A549 (cell line): ENCODE measurements at places on chromosomes 7 and 10. TPM values are rescaled to one million over a fixed set of nuclear protein-coding genes. Genes with fewer than 3 reads are reported as not detected.
A peak's percentile ranks its signal among the peaks of the same experiment; 100 is the strongest.

GRCh38 chr10:106251573-106251972, 912.9 kb downstream of the SORCS1 start:
- no peak for DNase-seq

GRCh38 chr7:70484255-70484654, 647.7 kb upstream of the GALNT17 start:
- no peak for DNase-seq

DNA sequence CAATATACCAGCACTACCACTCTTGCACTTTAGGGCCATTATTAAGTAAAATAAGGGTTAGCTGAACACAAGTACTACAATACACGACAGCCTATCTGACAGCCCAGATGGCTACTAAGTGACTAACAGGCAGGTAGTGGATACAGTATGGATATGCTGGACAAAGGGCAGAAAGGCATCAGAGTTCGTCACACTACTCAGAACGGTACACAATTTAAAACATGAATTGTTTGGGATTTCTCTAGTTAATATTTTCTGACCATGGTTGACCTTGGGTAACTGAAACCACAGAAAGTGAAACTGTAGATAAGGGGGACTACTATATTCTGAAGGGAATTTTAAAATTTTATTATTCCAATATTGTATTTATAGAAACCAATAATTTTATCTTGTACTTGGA, 101.3 kb upstream of the SKAP2 start:
- no peak for DNase-seq

DNA sequence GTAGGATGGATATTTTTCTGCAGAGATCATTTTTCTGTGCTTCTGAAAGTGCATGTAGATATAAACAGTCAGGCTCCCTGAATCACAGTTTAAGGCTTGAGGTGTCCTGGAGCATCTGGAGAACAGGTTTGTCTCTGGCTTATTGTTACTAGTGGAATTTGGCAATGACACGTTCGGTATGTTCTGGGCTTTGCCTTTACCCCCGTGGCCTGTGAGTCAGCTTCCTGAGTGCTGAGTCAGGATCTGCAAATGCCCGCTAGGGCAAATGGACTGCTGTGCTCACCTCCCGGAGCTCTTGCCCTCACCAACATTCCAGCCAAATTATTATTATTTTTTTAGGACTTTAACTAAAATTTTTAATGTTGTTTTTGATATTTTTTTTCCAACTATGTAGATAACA, 192.5 kb upstream of the PRSS1 start:
- DNase-seq: peak; percentile 79

GRCh38 chr7:12066004-12066403, 145.1 kb upstream of the TMEM106B start:
- DNase-seq: peak; percentile 17

- DNase-seq: no peak
Observed at GRCh38 chr7:25255611-25256332, 27.5 kb upstream of the NPVF start.

DNA sequence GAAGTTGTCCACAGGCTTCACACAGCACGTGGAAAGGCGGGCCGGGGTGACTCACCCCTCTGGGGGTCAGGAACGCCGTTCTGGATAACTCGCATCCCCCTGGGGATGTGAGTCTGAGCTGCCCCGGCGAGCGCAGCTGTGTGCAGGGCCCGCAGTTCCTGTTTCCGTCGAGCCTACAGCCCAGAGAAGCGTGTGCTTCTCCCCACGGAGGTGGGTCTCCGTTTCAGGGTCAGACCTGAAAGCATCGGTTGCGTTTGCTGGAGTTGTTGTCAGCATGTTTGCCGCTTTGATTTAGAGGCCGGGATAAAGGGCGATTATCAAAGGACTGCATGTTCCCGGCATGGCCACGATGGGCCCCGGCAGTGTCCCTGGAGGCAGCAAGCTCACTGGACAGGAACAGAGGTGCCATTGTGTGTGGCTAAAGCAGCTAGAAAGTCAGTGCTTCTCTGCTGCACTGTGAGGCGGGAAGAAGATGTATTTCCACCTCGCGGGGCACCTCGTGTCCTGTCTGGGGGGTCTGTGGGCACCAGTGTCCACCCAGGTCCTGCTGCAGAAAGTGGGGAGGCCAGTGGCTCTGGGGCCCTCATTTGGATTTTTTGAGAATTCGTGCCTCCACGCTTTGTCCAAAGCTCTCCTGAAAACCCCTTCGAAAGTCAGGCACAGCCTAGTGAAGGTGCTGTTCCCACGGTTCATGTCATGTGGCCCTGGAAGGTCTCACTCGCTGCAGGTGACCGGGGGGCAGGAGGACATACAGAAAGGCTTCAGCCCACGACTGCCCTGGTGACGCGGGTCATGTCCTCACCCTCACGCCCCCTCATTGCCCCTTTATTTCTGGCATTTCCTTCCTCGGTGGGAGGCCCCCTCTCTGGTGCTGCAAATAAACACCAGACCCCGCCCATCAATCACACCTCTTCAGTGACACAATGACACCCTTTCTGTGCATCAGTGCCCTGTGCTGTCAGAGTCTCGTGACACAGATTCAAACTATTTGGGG, 27.4 kb upstream of the GDI2 start:
- DNase-seq: no peak

DNA sequence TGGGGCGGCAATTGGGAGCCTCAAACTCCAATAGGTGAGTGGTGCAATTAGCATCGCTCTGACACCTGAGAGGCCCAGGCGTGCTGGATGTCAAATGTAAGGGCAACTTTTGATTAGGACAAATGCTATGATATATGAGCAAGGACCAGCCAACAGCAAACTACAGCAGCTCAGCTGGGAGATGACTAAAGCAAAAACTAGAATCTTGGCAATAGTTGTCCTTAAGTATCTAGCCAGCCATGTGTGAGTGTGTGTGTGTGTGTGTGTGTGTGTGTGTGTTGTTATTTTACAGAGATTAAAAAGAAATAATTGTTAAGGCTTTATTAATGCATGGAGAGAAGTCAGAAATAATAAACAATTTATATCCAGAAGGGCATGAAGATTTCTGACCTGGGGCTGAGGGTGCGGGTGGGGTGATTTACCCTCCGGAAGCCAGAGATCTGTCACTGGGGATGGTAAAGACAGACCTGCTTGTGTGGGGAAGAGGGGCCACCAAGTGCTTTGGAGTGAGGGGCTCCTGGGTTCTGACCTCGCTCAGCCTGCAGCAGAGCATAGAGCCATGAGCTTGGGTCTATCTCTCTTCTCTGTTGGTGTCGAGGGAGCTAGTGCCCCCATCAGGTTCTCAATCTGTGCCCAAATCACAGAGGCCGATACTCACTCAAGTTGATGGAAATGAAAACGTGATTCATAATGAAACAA, 77.3 kb downstream of the EMX2 start:
- DNase-seq: no peak

GRCh38 chr10:63591600-63592379, 70.6 kb downstream of the REEP3 start:
- DNase-seq: no peak

DNA sequence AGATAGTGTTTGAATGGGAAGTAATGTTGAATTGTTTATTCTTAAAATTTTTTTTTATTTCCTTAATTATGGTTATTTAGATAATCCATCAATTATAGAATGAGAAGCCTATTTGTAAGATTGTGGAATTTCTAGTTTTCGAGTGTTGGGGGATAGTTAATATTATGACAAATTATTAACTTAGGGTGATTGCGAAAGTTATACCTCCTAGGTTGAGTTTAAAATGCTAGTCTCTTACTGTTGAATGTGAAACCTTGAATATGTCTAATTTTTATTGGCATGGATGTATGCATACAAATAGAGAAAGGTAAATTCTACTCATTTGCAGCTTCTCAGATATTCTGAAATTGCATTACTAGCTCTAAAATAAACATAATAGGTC, 43.2 kb downstream of the BICC1 start:
- no peak for DNase-seq

GRCh38 chr10:28049286-28049685, 50.4 kb upstream of the ODAD2 start:
- DNase-seq: no peak

GRCh38 chr10:50807851-50808776, 68.4 kb downstream of the ASAH2B start:
- DNase-seq: no peak

DNA sequence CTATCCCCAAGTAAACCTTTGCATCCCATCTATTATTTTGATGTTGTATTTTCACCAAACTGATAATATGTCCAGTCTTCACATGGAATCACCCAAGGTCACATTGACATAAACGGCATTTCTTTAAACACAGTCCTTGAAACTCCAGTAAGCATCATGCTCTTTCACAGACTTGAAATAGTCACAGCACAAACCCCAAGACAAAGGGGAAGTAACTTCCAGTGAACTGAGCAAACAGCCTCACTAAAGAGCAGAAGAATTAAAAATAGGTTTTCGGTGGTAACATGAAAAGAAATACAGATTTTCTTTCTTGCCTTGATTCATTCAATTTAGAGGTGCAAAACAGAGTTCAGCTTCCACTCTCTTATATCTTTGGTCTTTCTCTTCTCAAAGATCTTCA, 253.7 kb downstream of the SFMBT2 start:
- DNase-seq: no peak

DNA sequence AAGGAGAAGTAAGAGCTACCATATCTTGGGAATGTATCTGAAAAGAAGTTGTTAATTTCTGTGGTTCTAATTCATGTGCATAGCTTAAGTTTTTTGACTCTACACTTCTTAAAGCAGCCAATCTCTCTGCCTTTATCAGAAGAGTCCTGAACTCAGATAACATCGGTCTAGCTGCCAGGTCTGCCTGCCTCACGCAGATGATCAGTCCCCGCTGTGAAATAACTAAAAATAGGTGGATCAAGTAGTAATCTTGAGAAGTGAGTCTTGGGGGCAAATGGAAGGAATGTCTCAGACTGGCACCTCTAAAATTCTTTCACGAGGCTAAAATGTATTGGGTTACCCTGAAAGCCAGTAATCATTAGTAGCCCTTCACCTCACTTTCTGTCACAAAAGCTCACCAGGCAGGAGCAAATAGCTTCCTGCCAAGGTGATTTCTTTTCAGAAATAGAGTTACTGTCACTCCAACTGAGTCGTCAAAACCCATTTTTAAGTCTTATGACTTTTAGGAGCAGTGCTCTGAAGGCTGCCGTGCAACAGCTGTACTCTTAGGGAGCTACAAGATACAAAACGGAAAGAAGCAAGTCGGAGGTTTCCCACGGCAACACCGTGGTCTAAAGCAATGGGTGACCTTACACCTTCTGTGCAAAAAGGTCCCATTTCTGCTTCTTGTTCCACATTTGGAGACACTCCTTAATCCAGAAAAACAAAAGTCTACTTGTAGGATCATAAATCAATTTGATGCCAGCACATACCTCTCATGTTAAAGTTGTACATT, 85.2 kb downstream of the ABCB5 start:
- DNase-seq: no peak

DNA sequence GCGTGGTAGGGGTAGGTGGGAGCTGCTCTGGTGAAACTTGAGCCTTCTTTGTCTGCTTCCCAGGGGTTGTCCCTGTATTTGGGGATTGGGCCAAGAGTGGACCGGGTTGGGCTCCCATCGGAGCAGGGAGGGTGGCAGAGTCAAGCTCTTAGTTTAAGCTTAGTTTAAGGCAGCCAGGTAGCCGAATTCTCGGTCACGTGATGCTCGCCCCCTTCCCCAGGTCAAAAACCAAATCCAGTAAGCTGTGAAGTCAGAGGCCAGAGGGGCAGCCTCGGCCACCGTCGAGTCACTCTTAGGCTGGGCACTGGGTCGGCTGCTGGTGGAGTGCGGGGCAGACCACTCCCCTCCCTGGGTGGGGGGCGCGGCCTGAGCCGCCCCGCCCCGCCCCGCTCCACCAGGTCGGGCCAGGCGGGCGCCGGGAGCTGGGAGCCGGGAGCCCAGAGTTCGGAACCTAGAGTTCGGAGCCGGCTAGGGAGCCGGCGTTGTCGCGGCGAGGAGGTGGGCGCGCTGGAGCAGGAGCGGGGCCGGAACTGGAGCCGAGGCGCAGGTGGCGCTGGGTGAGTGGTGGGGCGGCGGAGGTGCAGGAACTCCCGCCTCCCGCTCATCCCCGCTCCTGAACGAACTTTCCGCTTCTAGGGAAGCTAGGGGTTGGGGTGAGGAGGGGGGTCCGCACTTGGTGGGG, 2.8 kb upstream of the LZTS2 start:
- DNase-seq: peak; percentile 40

DNA sequence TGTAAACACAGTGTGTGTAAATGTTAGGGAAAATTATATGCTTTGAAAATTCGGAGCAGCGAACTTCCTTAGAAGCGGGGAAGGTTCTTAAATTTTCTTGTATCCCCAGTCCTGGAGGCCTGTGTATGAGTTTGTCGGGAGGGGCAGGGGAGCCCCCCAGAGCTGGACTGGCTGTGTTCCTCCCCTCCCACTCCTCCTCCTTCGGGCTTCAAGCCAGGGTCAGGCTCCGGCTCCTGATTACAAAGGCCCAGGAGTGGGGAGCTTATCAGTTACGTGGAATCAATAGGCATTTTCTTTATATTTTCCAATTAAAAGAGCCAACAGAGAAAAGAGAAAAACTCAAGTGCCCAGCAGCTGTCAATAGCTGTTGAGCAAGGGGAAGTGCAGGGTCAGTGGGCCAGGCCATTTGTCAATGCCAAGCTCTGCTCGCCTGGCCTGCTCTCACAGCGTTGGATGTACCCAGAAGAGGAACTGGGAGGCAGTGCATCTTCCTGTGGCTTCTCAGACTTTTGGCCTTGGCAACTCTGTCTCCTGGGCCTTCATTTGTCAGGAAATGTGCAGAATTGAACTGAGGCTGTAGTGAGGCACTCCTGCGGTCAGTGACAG, 156.9 kb upstream of the PCBD1 start:
- no peak for DNase-seq

GRCh38 chr10:16886031-16886430, 68.8 kb upstream of the RSU1 start:
- no peak for DNase-seq

GRCh38 chr10:42963312-42963711, 113.6 kb upstream of the RET start:
- no peak for DNase-seq

GRCh38 chr10:22740180-22740579, 25.8 kb upstream of the PIP4K2A start:
- DNase-seq: no peak

DNA sequence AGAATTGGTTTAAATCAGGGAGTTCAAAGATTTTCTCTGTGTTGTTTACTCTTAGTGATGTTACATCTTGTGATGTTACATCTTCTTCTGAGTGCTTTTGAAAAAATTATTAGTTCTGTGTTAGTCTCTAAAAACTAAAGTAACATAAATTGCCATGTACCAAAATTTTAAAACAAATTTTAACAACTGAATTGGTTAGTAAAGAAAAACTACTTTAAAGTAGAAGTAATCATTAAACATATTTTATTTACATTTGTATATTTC, 5.2 kb upstream of the IGF2BP3 start:
- no peak for DNase-seq

GRCh38 chr10:69901022-69901421, 99.3 kb downstream of the COL13A1 start:
- no peak for DNase-seq

The ACTR3C gene
- 0.43 to 0.58 TPM (median 0.54 TPM) in 3 replicates for polyA plus RNA-seq

The BTBD16 gene
- 0.32 to 0.69 TPM (median 0.35 TPM) in 3 replicates for polyA plus RNA-seq

The CYREN gene
- 59.3 to 61.1 TPM (median 59.5 TPM) in 3 replicates for polyA plus RNA-seq

The NUTM2B gene
- polyA plus RNA-seq: 0.21 to 0.46 TPM (median 0.25 TPM) in 3 replicates

The LRRC17 gene
- polyA plus RNA-seq: 0.05 to 0.17 TPM in 2 of 3 replicates, not detected in the other

The CAV1 gene
- polyA plus RNA-seq: 493 to 547 TPM (median 530 TPM) in 3 replicates

The CFAP70 gene
- polyA plus RNA-seq: 0.28 to 0.34 TPM (median 0.32 TPM) in 3 replicates

The ADGRA1 gene
- 0.03 TPM in 1 of 3 replicates, not detected in the others for polyA plus RNA-seq

The LAMB4 gene
- 0.19 to 0.45 TPM (median 0.38 TPM) in 3 replicates for polyA plus RNA-seq

The EGR2 gene
- polyA plus RNA-seq: 0.13 TPM in 1 of 3 replicates, not detected in the others

The ASB10 gene
- not detected in 3 replicates for polyA plus RNA-seq

The EIF3B gene
- 206 to 230 TPM (median 207 TPM) in 3 replicates for polyA plus RNA-seq

The NRG3 gene
- polyA plus RNA-seq: not detected in 3 replicates

The SCIN gene
- 0.05 to 0.12 TPM (median 0.05 TPM) in 3 replicates for polyA plus RNA-seq

The RBM33 gene
- polyA plus RNA-seq: 21.7 to 22.1 TPM (median 21.7 TPM) in 3 replicates

The CDHR3 gene
- 4.5 to 5.1 TPM (median 4.5 TPM) in 3 replicates for polyA plus RNA-seq
